Activated CD4-positive, alpha-beta T cell treated with anti-CD3 and anti-CD28 coated beads, Interleukin-2, amount 50 U/mL, for 16 hours (primary cell): ENCODE measurements at places on chromosomes 3 and 15.

GRCh38 chr15:52107238-52107637 lies 5.3 kb downstream of the BCL2L10 start:
- no peak for DNase-seq

GRCh38 chr3:171768986-171769385 lies 41.3 kb downstream of the PLD1 start:
- no peak for DNase-seq

GRCh38 chr3:159787178-159787574 lies 201.5 kb upstream of the IL12A start:
- DNase-seq = no peak

GRCh38 chr3:52398670-52399081 lies 46.2 kb downstream of the SEMA3G start:
- no peak for DNase-seq

DNA sequence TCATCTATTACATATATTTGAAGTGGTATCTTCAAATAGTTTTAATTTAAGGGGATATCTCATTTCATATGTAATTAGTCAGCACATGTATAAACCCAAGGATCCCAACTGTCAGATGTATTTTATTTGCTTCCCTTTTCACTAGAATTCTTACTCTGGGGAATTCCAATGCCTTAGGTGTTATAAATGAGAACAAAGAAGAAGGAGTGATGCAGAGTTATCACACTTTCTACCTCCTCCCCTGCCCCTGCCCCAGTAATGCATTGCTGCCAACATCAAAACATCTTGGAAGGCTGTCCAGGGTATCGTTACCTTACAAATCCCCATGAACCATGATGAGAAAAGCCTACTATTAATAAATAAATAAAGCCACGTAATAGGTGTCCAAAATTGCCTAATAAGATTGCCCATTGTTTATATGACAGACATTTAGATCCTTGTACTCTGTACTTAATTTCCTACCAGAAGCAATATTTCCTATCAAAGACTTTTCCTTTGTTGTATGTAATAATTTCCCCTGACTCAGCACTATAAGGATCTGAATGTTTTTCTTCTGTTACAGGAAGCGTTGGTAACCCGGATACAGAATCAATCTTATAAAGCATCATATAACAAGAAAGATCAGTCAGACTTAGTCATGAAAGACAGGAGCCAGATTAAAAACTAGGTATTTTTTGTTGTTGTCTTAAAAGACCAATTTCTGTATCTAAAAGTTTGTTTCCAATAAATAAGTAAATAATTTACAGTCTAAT lies 38.8 kb downstream of the CBLB start:
- DNase-seq = peak; percentile 56

DNA sequence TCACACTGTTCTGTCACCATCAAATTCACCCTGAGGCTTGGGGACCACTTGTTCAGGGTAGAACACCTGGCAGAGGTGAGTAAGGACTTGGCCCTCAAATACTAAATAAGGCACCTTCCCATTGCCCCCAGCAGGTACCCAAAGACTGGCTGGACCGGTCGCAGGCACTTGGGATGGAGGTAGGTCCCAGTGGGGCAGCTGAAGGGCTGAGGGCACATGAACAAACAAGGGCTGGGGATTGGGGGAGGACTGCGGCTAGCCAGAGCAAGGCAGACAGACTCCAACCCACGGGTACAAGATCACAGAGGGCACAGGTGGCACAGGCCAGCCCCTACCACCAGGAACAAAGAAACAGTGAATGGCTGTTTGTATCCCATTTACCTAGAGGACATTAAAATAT lies 1.9 kb downstream of the MRPS25 start:
- DNase-seq = no peak

GRCh38 chr15:38176155-38176554 lies 76.5 kb upstream of the SPRED1 start:
- DNase-seq = no peak

- DNase-seq = no peak
Measured at GRCh38 chr3:195838714-195839113, 27.0 kb upstream of the MUC4 start.

- no peak for DNase-seq
Measured at GRCh38 chr15:79410237-79410636, 21.9 kb upstream of the MINAR1 start.

- no peak for DNase-seq
Measured at GRCh38 chr3:120495809-120496208, 45.0 kb upstream of the FSTL1 start.

DNA sequence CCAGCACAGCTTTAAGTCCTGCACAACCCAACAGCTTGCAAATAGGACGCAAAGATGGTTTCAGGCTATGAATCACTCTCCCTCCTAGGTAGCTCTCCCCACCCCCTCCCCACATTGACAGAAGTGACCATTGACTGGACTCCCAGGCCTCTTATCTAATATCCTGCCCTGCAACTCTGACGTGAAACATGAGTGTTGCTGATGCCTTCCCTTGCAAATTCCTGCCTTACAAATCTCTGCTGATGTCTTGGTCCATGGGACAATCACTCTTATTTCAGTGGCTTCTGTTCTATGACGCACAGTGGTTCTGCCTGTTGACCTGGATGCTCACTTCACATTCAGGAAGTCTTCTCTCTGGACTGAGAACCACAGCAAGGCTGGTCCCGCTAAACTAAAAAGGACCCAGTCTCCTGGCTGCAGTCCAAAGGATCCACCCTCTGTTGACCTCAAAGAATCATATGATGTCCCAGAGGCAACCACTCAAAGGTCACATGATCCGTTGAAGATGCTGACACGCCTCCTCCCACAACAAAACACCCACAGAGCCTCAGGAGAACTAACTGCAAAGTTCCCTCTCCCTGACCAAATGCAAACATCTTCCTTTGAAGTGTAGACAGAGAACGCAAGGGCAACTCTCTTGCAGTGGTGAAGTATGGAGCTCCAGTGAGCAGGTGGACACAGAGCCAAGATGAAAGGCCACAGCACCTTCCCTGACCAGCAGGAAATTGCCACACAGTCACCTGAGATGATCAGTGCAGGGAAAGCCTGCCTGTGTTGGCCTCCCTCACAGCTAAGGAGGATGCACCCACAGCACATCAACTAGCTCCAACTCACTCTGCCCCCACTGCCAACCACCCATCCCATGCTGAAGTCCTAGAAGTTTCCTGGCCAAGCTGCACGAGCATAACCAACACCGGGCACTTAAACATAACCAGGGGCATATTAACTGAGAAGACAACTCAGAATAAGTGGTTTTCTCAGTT lies 112.3 kb downstream of the ADAMTS17 start:
- no peak for DNase-seq

DNA sequence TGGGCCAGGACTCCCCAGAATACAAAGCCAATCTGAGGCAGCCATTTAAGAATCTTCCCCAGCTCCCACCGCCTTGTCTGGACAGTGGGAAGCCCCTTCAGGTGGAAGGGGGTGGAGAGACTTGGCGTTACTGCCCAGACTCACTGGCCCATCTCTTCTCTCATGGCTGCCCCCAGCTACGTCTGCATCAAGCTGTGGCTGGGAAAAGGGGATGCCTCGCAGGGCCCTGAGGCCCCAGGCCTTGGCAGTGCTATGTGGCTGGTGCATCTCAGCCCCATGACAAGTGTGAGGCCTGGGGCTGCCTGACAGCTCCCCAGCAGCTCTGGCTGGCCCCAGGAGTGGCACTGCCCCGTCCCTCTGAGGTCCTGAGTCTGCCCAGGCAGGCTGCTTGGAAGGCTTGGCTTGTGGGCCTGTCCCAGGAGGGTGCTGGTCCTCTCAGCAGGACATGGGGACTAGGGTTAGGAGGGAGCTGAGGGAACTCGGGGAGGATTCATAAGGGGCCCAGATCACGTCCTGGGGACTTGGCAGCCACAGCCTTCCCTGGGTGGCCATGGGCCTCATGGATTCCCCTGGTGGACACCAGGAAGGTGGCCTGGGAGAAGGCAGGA lies 20.2 kb upstream of the SLC41A3 start:
- DNase-seq = no peak

DNA sequence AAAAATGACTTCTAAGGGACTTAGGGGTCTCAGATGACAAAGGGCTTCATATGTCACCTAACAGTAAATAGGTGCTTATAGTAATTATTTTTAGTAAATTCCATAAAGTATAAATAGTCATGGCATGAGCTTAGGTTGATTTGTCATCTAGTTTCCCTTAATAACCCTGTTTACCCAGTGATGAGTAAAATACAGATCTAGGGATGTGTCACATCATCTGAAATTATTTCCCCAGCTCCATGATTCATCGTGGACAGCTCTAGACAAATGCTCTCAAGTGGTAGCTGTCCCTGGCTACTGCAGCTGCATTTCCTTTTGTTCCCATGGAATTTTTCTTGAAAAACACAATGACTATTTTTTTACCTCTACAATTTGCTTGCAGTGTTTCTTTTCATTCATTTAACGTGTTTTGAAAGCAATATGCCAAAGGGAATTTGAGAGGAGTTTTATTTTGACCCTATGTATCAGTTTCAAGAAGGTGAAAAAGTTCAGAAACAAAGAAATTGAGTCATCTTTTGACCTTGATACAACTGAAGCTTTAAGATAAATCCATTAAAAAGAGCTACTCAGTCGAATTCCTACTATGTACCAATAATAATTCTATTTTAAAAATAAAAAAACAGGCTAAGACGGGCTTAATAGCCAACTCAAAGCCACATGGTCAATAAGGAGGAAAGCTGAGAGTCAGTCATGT lies 241.6 kb downstream of the KCNMB2 start:
- DNase-seq = peak; percentile 10

GRCh38 chr15:43517354-43518196 lies at the start of gene MAP1A:
TSS of gene MAP1A (plus strand) at chr15:43517608. CDS start at chr15:43521474, 3,866 bp downstream.
- no peak for DNase-seq

DNA sequence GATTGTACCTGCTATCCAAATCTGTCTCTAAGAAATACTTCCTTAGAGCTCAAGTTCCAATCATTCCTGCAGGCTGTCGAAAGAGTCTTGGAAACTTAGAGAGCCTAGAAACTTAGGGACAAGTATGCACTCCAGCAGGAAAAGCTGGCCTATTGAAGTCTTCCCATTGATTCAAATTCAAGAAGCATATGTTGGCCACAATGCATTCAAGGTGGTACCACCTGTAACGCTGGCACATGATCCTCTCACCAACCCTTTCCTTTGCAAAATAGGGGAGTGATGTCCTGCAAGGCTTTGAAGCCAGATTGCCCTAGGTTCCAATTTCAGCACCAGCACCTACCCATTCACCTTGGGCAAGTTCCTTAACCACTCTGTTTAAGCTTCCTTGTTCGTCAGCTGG lies 6.0 kb downstream of the ADAMTS9 start:
- no peak for DNase-seq

- DNase-seq = no peak
Measured at GRCh38 chr15:95604634-95605036, 725.9 kb upstream of the NR2F2 start.

- peak; percentile 80 for DNase-seq
Measured at GRCh38 chr15:40743921-40744814, 10.9 kb downstream of the RMDN3 start.

GRCh38 chr3:143216709-143217182 lies 97.2 kb downstream of the CHST2 start:
- no peak for DNase-seq

- no peak for DNase-seq
Measured at GRCh38 chr3:38297947-38298711, 16.0 kb downstream of the SLC22A14 start.

DNA sequence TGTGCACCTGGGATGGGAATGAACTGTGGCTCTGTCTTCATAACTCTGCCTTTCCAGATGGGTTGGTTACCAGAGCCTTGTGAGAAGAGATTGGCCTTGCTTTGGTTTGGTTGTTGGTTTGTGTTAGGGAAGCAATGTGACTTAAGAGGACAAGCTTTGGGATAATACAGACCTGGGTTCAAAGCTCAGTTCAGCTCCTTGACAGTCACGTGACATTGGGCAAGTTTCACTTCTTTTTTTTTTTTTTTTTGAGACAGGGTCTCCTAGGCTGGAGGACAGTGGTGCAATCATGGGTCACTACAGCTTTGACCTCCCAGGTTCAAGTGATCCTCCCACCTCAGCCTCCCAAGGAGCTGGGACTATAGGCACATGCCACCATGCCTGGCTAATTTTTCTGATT lies 42.7 kb downstream of the CORO2B start:
- no peak for DNase-seq

DNA sequence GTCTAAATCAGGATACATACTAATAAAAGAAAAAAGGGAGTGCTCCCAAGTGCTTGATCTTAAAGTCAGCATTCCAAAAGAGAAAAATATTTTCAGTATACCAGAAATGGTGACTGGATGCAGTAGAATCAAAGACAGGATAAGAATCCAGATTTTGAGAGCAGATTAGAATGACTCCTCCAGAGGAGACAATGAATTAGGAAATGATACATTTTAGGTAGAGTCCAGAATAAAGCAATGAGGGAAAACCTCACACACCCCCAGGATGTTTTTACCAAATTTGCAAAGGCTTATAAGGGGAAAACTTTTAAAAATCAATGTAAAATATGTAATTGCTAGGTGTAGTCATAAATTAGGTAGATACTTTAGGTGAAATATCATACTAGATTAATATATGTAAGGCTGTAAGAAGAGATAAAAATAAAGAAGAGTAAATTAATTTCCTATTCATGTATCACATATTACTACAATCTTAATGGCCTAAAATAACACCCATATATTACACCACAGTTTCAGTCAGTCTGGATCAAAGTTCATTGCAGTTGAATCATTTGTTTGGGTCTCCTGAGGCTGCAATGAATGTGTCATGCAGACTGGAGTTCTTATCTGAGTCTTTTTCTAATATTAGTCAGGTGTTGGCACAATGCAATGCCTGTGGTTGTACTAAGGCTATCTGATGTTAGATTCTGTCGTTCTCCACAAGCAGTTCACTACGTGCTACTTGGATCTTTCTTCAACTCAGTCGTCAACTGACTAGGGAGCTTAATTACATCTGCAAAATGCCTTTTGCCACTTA lies 547.8 kb upstream of the EPHA6 start:
- no peak for DNase-seq

GRCh38 chr15:72312605-72313447 lies 7.1 kb downstream of the CELF6 start:
- DNase-seq = peak; percentile 70

- peak; percentile 91 for DNase-seq
Measured at GRCh38 chr3:160801386-160802118, 45.5 kb downstream of the PPM1L start.

GRCh38 chr3:49358884-49359225 lies 702 bp upstream of the GPX1 start:
- DNase-seq = no peak

DNA sequence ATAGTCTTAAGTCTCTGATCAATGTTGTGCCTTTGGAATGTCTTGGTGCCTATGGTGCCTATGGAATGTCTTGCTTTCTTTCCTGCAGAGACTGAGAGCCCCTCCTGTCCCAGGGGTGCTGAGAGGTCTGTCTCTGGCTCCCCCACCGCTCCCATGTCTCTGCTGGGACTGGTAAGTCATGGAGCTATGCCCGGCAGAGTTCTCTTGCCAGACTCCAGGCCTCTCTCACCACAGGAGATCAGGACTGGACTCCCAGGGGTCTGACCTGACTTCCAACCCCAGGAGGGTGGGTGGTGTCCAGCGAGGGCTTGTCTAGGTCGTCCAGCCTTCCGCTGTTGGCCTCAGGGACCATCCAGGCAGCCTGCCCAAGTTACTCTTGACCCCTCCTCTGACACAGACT lies 14.0 kb upstream of the CYP11A1 start:
- no peak for DNase-seq

GRCh38 chr3:188440340-188440972 lies 286.5 kb downstream of the LPP start:
- DNase-seq = no peak
